ENCODE measurements at places on chromosomes 7 and 10. TPM values are rescaled to one million over a fixed set of nuclear protein-coding genes. Genes with fewer than 3 reads are reported as not detected.
A peak's percentile ranks its signal among the peaks of the same experiment; 100 is the strongest.

The ELFN1 gene
- not detected for total RNA-seq

The ACTR3C gene
- total RNA-seq = 6.3 TPM

The LIPN gene
- total RNA-seq = not detected

The MYH16 gene
- not detected for total RNA-seq

The MMD2 gene
- total RNA-seq = not detected

The WDFY4 gene
- 1.7 TPM for total RNA-seq

The TMEM270 gene
- not detected for total RNA-seq

The ATG9B gene
- 9.0 TPM for total RNA-seq

The CTAGE8 gene
- total RNA-seq = not detected

The PILRA gene
- total RNA-seq = 3.4 TPM

The CRYGN gene
- 0.53 TPM for total RNA-seq

The SFR1 gene
- 16.3 TPM for total RNA-seq

The OR6V1 gene
- total RNA-seq = not detected

DNA sequence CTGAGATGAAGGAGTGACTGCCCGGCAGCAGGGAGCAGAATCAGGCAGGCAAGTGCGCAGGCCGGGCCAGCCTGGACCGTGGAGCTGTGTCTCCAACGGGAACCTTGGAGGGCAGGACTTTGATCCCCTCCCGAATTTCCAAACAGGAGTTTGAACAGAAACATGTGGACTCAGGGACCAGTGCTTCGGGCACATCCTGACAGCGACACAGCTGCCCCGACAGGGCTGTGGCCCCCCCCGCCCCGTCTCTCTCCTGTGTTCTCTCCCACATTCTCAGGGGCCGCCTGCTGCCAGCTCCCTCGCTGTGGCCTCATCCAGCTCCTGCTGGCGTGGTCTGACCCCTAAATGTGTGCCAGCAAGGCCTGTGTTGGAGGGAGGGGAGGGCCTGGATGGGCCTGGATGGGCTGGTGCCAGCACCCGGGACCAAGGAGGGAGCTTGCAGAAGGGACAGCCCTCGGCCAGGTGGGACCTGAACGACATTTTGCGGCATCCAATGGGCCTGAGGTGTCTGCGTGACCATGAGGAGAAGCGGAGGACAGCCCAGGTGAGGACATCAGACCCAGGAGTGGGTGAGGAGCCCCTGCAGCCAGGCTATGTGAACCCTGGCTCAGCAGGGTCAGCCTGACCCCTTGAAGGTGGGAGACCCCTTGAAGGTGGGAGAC is 222.9 kb downstream of the DNAJB6 start:
- no peak for DNase-seq

DNA sequence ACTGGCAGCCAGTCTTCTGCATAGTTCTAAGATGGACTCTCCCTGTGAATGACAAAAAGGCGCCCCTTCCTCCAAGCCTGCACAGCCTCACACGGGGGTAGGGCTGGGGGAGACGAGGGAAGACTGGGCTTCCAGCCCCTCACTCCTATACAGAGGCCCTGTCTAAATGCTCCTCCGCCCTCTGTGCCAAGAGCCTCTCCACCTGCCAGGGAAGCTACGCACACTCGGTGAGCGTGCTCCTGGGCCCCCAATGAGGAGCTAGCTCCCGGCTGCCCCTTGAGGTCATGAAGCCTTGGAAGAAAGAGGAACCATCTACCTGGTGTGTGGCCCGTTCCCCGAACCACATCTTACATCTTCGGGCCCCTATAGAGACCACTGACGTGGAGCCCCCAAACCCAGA is 54.8 kb downstream of the CRTAC1 start:
- no peak for DNase-seq

GRCh38 chr7:90788052-90788451 is 191.9 kb downstream of the CDK14 start:
- no peak for DNase-seq

DNA sequence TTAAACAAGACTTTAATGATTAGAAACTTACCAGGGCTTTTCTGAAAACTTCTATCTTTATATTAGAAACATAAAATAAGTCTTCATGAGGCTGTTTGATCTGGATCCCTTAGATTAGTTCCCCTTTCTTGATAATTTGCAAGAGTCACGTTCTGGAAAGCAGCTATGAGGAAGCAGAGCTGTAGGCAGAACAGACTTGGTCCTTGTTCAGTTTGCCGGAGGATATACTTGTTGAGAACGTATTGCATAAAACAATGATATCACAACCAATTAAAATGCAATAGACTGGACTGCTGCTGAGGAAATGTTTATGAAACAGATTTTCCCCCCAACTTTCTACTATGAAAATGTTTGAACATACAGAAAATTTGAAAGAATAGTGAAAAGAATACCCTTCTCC is 2.8 kb downstream of the SAMD9L start:
- no peak for DNase-seq

- DNase-seq = no peak
These were observed 205.9 kb downstream of the MBL2 start for GRCh38 chr10:52566471-52567246.

DNA sequence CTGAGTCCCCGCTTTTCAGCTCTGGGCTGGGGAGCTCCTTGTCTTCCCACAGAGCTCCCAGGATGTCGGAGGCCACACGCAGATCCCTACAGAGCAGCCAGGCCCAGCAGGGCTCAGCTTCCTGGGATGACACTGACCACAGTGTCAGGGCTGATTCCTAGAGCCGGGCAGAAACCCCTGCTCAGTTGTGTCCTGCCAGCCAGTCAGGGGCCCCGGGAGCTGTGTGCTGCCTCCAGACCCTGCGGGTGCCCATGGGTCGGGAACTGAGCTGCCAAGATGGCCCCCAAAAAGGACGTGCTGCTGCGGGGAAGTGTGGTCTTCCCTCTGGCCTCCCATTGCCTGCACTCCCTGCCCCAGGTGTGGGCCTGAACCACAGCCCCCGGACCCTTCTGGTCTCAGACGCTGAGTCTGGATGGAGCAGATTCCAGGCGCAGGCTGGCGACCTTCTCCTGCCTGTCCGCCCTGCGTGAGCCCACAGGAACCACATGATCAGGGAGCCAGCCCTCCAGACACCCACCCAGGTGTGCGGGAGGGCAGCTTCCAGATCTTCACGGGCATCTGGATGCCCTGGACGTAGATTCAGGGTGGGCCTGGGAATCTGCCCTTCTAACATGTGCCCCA is 217.4 kb downstream of the MAD1L1 start:
- no peak for DNase-seq

DNA sequence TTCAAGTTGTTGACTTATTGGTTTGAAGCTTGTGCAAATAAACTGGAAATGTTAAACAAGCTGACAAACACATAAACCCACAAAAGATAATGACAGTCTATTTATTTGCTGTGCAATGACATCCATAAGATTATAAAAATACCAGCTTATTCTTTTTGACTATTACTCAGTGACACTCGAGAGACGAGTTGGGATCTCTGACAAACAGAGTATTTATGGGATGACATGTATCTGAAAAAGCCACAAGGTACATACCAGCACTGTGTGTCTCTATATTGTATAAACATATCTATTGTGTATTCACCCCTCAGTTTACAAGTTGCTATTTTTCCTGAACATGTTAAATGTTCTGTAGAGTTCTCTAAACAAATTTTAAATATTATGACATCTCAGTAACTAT is 88.9 kb downstream of the CHRM2 start:
- no peak for DNase-seq

GRCh38 chr10:52883996-52884871 is 111.7 kb upstream of the MBL2 start:
- peak; percentile 3 for DNase-seq

DNA sequence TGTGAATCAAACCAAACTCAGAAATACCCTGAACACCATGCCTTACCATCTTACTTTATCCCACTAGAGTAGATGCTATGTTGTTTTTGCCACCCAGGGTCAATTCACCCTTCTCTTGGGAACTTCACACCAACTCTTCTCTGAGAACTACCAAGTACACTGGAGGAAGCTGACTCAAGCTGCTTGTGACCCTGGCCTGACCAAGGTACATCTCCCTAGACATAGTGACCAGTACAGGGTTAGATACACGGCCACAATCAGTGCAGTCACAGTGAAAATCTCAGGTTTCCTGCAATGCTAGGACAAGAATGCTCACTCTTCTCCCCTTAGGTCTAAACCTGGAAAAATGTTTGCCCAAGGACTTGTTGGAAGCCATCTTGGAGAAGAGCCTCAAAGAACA is 31.8 kb downstream of the EZH2 start:
- no peak for DNase-seq

- peak; percentile 12 for DNase-seq
These were observed 93.3 kb upstream of the GDF10 start for GRCh38 chr10:47206449-47207280.

- no peak for DNase-seq
These were observed 33.9 kb downstream of the MYL10 start for GRCh38 chr7:101595246-101595645.

- DNase-seq = peak; percentile 42
These were observed 66.5 kb downstream of the AFAP1L2 start for GRCh38 chr10:114337510-114338462.

GRCh38 chr10:126011995-126012394 is 115.6 kb downstream of the FANK1 start:
- DNase-seq = no peak

- no peak for DNase-seq
These were observed 89.7 kb upstream of the CSTF2T start for GRCh38 chr10:51789118-51789517.

DNA sequence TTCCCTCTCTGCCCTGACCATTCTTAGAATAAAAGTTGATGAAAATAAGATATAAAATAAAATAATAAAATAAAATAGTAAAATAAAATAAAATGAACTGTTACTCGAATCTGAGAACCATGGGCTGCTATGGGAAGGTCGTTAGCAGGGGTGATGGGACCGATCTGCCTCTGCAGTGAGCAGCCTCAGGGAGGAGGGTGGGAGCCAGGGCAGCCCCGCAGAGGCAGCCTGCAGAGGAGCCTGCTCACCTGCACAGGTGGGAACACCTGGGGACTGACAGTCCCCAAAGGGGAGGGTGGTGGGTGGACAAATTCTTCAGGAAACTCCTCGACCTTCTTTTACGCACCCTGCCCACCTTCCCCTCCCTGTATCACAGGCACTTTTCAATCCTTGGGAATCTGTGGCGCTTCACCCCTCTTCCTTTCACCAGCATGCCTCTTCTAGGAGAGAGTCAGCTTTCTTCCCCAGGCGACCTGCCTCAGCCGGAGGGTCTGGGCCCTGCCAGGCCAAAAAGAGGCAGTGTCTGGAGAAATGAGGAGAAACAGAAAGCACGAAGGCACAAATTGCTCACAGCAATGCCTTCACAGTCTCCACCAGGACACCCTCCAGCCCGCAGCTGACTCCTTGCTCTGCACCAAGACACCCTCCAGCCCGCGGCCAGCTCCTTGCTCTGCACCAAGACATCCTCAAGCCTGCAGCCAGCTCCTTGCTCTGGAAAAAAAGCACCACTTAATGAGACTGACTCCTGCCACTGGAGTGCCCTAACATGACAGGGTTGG is 368.4 kb upstream of the SHH start:
- no peak for DNase-seq

- DNase-seq = no peak
These were observed 252.6 kb upstream of the SMIM30 start for GRCh38 chr7:113370910-113371309.

GRCh38 chr10:126001576-126001975 is 105.2 kb downstream of the FANK1 start:
- DNase-seq = no peak

DNA sequence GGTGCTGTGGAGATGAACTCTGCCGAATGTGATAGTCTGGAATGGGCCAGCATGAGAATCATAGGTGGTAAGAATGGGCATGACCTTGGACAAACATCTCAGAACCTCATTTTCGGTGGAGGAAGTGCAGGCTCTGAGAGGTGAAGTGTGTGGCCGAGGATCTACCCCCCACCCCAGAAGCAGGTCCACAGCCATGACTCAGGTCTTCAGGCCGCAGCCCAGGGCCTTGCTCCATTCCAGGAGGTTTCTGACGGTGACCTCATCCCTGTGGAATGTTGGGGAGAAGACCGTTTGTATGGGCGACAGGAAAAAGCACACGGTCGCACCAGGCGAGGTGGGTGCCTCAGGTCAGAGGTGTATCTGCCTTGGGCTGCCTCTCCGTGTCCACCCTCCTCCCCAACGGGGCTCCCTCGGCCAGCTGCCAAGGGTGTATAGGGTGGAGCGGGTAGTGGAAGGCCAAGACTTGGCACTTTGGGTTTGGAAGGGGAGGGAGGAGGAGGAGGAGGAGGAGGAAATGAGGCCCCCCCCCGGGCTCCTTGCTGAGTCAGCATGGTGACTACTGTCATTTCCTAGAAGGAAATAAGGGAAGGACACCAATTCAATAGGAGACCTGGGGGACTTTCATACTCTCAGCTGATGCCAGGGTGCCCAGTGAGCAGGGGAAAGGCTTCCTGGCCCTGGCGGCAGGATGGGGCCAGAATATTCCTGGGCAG is 168.0 kb upstream of the RHEB start:
- no peak for DNase-seq

- DNase-seq = no peak
These were observed 11.4 kb downstream of the ZWINT start for GRCh38 chr10:56349611-56350010.

DNA sequence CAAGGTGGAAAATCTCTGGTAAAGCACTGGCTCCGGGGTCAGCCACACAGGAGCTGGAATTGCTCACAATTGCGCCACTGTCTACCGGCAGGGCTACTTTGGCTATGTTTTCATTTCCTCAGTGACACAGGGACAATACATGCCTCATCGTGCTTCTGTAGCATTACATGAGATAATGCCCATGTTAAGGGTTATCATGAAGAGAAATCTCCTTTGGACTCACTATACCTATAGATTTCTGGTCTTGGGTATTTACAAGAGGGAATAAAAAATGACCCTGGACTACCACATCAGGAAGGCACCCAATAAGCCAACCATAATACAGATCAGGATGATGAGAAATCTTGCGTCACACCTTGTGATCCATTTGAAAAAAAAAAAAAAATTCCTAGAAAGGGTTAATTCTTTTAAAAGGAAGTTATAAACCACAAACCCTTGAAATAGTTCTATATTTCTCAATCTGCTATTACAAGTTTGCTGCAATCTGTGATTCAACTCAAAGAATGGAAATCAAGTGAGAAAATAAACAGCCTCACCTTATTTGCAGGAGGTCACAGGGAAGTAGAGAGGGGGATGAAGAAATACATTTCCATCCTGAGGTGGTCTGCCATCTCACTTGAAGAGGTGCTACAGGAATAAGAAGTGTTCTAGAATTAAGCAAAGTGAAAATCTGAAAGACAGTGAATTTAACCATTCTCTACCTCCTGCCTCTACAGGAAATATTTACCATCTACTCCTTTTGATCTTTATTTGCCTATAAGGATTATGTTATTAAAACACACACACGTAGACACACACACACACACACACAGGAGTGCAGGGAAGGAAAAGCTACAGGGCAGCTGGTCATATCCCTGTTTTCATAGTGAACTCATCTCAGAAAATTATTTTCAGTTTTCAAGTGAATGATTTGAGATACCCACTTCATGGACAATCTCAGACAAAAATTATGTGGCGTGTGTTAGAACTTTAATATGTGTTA is 231.3 kb upstream of the CELF2 start:
- no peak for DNase-seq

All from activated T-cell treated with anti-CD3 and anti-CD28 coated beads, Interleukin-2, amount 50 U/mL, for 72 hours (primary cell).